ENCODE measurements at places on chromosomes 16 and 17.

GRCh38 chr16:86631444-86631843, 53.1 kb downstream of the FOXL1 start:
- no peak for DNase-seq

GRCh38 chr17:10739386-10739785, 9.6 kb upstream of the TMEM220 start:
- no peak for DNase-seq

DNA sequence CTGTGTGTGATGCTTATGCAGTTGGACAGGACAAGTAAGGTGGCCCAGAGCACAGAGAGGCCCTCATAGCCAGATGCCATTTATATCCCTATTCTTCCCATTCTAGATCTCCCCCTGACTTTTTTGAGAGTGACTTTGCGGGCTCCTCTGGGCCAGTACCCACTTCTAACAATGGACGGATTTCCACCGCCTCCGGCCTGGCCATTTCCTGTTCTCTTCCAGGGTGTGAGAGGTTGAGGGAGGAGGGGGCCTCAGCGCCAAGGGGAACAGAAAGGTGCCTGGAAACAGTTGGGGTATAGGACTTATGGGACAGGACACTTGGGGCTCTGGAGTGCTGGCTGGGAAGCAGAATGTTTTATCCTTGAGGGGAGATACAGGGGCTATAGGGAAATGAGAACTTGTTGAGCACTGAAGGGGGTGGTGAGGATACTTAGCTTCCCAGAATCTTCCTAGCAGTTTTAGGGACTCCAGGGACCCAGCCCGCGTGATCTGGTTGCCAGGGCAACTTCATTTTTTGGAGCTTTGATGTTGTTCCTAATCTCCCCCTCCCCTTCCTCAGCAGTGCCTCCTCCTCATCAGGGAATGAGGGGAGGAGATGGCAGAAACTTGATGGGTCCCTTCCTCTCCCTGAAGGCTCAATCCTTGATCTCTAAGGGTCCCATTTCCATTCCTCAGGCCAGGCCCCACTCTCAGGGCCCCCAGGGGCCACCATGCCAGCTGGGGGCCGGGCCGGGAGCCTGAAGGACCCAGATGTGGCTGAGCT, 3.6 kb downstream of the TAOK2 start:
- DNase-seq: no peak

DNA sequence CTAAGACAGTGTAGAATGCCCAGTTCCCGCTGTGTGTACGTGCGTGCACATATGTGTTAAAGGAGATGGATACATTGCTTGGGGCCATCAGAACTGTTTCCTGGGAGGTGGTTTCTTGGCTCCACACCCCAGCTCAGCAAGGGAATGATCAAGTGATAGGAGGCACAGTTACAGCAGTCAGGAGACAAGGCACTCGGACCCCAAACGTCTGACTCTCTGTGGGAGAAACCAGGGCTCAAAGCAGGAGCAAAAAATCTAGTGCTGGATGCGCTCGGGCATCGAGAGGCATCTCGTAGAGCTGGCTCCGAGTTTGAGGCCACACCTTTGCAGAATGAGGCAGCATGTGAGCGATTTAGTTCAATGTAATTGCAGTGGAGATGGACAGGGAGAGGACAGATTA, 71.9 kb downstream of the RBBP6 start:
- DNase-seq: no peak

GRCh38 chr16:48503336-48503735, 106.6 kb downstream of the N4BP1 start:
- DNase-seq: no peak

GRCh38 chr16:76292218-76292617, 15.0 kb downstream of the CNTNAP4 start:
- no peak for DNase-seq

DNA sequence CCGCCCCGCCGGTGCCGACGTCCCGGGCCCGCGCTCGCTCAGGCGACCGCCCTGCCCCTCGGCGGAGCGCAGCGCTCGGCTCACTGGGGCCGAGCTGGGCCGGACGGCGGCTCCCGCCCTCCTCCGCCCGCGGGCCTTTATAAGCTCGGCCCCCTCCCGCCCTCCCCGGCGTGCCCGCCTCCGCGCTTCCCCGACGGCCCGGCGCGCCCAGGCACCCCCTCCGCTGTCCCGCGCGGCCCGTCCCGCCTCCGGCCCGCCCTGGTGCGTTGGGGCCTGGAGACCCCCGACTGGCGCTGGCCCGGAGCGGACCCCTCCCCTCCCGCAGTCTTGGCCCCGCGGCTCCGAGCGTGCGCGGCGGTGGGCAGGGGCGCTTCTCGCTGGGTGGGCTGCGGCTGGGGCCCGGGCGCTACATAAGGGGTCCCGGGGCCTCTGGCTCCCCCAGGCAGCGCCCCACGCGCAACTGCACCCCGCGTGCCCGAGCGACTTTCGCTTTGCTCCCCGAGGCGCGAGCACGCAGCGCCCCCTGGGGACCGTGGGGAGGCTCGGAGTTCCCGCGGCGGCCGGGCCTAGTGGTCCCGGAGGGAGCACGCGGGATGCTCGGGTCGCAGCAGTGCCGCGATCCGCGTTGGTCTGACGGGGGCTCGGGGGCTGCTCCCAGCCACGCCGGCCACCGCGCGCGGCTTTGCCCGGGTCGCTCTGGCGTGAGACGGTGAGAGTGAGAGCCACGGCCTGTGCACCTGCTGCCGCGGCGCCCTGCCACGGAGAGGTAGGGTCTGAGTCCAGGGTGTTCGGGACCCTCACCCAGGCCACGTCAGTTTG, at the start of gene PIEZO1:
TSS of gene PIEZO1 (minus strand) at position 115 of the 819 bp plus-strand sequence. CDS start 256 bp downstream, outside the sequence.
- DNase-seq: no peak

- peak; percentile 47 for DNase-seq
Observed at GRCh38 chr17:79951361-79952264, 84.1 kb downstream of the TBC1D16 start.

All from NT2/D1 (cell line).